ENCODE measurements at places on chromosomes 11 and 22.
A peak's percentile ranks its signal among the peaks of the same experiment; 100 is the strongest.

GRCh38 chr11:74015919-74016684 is 7.2 kb upstream of the UCP3 start:
- no peak for DNase-seq

DNA sequence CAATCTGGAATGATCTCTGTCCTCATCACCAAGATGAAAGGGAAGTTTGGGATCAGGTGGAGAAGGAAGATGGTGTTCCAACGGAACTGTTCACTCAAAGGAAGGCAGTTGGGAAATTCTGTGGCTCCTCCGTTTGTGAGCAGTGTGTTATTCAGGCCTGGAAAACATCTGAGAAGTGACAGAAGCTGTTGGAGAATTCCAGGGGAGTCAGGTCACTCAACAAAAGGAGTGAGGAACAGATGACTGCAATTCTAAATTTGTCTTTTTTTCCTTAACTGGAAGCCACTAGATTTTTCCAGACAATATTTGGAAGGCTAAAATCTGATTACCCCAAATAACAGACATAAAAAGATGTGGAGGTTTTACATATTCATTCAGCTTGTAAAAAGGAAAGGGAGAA is 107.8 kb downstream of the CD44 start:
- no peak for DNase-seq

DNA sequence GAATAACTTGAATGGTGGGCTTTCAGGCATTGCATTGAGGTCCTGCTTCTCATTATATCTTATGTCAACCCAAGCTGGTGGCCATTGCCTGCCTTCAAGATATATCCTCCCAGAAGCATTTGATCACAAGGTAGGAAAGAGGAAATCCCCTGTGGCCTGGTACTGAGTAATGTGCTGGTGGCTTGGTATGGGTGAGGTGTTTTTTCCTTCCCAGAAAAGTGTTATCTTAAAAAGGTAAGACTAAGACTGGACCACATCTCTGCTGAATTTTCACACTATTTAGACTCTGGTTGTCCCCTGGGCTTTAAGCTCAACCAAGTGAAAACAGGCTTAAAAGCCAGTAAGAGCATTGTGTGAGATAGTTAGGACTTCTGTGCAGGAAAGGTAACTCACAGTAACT is 3.7 kb downstream of the INSC start:
- peak; percentile 34 for DNase-seq

- DNase-seq: no peak
Measured at GRCh38 chr11:120694726-120695125, 183.2 kb downstream of the GRIK4 start.

- no peak for DNase-seq
Measured at GRCh38 chr22:17712441-17712840, 61.8 kb downstream of the BID start.

GRCh38 chr22:42805998-42806830 is 50.9 kb downstream of the ARFGAP3 start:
- no peak for DNase-seq

- no peak for DNase-seq
Measured at GRCh38 chr11:7531011-7531410, 17.2 kb downstream of the PPFIBP2 start.

DNA sequence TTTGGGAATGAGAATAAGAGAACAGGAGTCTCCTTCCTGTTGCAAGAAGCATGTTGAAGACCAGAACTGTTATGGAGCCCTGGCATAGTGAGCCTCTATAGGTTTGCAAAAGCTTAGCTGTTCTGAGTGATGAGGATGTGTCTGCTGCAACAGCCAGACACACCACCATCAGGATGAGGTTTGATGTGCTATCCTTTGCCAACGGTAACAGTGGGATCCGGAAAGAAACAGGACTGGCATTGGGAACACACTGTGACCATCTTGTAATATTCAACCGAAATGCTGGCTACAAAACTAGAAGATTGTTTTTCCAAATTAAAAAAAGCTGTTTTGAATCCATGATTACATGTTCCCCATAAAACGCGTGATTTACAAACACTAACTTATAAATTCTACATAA is 117.0 kb downstream of the ME3 start:
- no peak for DNase-seq

DNA sequence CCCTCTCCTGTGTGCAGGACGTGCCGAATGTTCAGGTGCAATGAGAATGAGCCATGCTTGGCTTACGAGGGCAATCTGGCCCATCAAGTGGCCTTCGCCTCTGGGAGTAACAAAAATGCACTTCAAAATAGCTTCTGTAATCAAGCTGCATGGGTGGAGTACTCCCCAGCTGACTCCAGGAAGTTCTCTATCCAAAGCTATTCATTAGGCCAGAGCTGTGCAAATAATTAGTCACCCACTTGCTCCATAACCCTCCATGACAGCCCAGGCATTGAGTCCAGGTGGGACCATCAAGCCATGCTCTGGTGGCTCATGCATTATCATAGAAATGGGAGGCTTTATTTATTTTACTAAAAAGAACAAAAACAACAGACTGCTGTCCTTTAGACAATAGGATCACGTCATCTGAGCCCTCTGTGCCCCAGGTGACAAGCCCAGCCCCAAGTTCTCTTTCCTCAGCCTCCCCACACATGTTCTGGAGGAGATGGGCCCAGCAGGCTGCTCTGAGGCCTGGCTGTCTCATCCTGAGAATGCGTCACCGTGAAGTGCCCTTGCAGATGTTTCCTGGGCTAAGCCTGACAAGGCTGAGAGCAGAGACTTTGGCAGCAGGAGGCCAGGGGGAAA is 244.7 kb downstream of the ETS1 start:
- DNase-seq: peak; percentile 79

DNA sequence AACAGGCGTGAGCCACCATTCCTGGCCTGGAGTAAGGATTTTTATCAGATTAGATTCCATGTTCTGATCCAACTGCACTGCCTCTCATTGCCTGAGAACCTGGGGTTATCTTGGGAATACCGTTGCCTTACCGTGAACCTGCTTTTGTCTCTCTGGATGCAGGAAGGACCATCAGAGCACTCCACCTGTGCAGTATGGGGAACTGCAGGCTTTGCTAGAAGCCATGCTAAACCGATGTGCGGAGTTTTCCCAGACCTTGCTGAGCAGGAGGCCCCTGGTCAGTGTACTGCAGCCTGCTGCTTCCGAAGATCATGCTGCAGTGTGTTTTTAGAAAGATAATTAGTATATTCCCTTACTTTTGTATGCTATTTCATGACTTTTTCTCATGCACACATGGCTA is 43.6 kb downstream of the MEI1 start:
- no peak for DNase-seq

GRCh38 chr11:3859373-3859881 is 4.0 kb downstream of the STIM1 start:
- DNase-seq: peak; percentile 50

DNA sequence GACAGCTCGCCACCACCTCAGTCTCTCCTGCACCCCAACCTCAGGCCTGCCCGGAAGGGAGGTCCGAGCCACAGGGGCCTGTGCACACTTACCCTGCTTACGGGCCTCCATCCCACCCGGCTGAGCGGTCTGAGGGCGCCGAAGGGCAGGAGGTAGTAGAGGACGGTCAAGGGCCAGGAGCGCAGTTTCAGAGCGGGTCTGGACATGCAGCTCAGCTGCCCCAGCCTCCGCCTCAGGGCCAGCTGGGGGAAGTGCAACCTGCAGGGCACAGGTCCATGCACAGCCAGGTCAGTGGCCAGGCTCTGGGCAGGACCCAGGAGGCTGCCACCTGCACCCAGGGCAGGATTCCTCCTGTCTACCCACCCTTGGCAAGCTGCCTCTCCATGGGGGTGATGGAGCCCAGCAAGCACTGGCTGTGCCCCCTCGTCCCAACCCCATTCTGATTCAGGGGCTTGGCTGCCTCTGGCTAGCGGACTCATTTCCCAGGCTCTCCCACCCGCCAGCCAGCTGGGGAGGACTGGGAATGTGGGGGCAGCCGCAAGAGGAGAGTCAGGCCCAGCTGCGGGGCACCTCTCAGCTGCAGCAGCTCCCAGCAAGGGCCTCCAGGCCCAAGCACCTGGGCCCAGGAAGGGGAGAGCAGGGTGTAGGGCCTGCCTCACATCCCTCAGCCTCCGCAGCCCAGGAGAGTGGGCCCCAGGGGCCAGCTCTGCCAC is 38.3 kb downstream of the PISD start:
- DNase-seq: no peak

DNA sequence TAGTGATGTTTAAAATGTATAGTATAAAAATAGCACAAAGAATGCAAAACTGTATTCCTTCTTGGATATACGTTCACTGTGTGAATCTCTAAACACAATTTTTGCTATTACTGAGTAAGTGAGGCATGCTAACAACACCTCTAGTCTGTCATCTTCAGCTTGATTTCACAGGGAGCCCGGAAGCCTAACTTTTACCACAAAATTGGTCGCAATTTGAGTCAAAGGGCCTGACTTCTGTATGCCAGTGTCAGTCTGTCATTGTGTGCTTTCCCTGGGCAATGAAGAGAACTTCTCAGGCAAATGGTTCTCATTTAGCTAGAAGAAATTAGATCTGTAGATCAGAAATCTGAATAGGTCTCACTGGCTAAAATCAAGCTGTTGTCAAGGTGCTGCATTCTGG is 1059.5 kb downstream of the FAM181B start:
- peak; percentile 21 for DNase-seq

DNA sequence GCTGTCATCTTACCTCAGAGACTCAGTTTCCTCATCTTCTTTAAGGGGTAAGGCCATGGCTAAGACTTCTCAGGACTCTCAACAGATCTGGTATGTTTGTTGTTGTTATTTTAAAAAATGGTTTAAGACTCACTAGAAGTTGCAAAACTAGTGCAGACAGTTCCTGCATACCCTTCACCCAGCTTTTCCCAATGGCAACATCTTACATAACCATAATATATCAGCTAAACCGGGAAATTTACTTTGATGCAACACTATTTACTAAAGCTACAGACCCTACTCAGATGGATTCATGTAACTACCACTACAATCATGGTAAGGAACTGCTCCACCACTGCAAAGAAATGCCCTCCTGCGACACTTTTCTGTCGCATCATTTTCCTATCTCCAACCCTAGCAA is 20.4 kb downstream of the LGR4 start:
- DNase-seq: no peak

DNA sequence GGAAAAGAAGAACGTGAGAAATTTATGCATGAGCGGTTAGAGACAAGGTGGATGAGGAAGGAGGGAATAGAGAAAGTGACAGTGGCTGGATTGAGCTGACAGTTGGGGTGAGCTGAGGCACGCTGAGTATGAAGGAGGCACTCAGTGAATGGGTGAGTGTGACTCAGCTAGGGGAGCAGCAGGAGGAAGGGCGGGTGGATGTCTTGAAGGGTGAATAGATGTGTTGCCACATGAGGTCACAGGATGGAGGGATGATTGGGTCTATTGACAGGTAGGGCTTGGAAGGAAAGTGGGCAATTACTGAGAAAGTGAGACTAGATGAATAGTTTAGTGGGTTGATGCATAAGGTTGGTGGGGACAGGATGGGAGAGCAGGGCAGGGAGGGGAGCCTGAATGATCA is 8.0 kb downstream of the IFITM10 start:
- DNase-seq: no peak
